Stimulated activated CD8-positive, alpha-beta memory T cell treated with anti-CD3 and anti-CD28 coated beads, Interleukin-4, amount 100 ng/mL, for 1 hour (primary cell): ENCODE measurements at places on chromosomes 6 and 20.

DNA sequence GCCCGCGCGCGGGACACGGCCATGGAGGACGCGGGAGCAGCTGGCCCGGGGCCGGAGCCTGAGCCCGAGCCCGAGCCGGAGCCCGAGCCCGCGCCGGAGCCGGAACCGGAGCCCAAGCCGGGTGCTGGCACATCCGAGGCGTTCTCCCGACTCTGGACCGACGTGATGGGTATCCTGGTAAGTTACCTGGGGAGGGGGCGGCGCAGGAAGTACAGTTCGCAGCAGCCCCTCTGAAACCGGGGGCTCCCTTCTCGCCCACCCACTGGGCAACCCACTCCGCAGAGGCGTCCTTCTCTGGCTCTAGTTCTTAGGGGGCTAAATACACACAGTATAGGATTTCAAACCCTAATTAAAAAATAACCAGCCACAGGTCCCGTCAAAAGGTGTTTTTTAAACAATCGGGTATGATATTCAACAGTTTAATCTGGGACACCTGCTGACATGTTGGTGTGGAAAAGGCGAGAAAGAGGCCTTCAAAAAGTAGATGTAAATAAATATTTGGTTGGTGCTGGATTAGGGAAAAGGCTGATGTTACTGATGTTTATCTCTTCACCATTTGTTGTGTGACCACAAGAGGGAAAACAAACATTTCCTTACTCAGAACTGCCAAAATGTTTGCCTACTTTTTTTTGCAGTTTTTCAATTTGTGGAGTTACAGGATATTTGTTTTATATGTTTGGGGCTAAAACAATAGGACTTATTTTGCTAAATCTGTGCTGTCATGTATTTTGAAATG, 577 bp downstream of the SASH1 start:
- no peak for DNase-seq

DNA sequence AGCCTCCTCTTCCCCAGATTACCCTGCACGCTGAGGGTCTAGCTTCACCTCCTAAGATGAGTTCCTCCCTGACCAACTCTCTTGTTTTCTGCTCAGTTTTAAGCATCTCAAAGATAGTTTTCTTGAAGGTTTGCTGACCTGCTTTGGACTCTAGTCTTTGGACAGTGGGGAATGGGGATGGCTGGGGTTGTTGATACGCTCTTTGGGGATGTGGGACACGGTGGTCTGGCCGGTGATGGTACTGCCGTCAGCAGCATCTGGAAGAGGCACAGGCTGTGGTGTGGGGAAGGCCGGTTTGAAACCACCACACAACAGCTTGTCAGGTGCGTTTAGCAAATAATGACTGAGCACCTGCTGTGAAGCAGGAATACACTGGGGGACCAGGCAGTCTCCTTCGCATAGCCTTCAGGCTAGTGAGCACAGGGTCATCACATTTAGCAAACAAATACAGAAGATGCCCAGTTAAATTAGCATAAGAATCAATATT, 94.1 kb downstream of the TMEM242 start:
- no peak for DNase-seq

DNA sequence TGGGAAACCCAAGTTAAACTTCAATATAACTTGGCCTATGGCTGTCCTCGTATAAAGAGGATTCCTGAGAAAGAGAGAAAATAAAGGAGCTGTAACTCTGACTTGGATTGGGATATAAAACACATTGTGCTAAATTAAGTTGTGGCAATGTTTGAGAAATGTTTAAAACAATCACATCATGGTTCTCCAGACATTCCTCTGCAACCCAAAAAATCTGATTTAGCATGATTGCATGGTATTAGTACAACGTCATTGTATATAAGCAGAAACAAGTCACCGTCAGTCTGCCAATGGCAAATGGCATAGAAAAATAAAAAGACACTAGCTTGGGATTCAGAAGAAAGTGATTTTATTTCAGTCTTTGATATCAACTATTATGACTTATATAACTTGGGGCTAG, 140.2 kb upstream of the FAM83B start:
- DNase-seq: no peak

GRCh38 chr6:150286460-150286859, 82.4 kb upstream of the IYD start:
- no peak for DNase-seq

DNA sequence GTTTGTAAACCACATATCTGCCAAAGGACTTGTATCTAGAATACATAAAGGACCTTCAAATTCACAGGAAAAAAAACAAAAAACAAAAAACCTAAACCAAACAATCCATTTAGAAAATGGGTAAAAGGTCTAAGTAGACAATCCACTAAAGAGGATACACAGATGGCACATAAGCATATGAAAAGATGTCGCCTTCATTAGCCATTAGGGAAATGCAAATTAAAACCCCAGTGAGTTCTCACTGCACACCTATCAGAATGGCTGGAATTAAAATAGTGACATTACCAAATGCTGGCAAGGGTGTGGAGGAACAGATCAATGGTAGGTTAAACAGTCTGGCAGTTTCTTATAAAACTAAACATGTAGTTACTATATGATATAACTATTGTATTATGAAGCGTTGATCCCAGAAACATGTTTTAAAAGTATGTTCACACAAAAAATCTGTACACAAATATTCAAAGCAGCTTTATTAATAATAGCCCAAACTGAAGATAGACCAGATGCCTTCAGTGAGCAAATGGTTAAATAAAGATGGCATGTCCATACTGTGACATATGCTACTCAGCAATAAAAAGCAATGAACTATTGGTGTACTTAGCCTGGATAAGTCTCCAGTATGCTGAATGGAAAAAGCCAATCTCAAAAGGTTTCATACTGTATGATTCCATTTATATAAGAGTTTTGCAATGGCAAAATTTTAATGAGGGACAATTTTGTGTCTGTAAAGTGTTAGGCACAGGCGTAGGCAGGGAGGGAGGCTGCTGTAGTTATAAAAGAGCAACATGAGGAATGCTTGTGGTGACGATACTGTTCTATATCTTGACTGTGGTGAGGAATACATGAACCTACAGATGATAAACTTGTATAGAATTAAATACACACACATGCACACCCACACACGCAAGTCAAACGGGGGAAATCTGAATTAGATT, 43.9 kb downstream of the PLCB1 start:
- DNase-seq: no peak

DNA sequence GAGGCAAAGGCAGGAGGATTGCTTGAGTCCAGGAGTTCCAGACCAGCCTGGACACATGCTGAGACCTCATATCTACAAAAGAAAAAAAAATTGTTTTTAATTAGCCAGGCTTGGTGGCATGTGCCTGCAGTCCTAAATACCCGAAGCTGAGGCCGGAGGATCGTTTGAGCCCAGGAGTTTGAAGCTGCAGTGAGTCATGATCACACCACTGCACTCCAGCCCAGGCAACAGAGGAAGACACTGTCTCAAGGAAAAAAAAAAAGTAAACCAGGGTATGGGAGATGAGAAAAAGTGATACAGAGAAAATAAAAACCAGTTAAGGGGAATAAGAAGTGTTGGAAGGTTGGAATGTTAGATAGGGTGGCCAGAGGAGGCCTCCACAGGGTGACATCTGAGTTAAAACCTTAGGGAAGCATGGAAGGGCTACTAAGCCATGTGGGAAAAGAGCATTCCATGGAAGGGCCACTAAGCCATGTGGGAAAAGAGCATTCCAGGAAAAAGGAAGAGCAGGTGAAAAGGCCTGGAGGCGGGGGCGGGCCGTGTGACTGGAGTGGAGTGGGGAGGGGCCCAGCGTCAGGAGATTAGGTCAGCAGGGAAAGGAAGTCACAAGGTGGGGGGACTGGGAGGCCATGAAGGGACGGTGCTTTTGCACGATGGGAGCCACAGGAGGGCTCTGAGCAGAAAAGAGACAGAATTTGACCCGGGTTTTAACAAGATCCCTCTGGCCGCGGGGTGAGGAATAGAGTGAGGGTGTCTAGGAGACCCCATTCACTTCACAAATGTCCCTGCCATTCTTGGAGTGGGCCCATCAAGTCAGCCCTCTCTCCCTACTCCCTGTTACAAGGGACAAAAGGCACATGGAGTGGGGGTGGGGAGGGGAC, 18.3 kb downstream of the CPNE5 start:
- no peak for DNase-seq

GRCh38 chr6:167769408-167770190, 57.1 kb upstream of the AFDN start:
- DNase-seq: no peak

- no peak for DNase-seq
Measured at GRCh38 chr6:138012682-138013081, 94.5 kb downstream of the PERP start.

- DNase-seq: no peak
Measured at GRCh38 chr6:99187429-99187828, 162.0 kb downstream of the FAXC start.

DNA sequence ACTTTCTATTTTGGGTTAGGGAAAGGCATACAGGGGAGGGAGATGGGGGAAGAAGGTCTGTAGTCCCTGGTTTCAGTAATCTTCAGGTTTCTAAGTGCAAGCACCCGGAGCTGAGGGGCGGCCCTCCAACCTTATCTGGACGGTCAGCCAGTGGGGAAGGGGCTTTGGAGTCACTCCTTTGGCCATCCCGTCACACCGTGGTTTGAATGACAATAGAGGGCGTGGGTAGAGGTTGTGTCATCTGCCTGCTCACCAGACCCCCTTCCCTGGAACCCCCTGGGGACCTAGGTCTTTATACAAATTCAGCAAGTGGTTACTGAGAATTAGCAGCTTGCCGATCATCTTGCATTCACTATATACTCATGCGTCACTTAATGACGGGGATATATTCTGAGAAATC, 29.1 kb downstream of the STK35 start:
- DNase-seq: no peak
